CD4-positive, alpha-beta T cell treated with Interleukin-21 for 1 hour (primary cell): ENCODE measurements at places on chromosomes 7 and 10.

DNA sequence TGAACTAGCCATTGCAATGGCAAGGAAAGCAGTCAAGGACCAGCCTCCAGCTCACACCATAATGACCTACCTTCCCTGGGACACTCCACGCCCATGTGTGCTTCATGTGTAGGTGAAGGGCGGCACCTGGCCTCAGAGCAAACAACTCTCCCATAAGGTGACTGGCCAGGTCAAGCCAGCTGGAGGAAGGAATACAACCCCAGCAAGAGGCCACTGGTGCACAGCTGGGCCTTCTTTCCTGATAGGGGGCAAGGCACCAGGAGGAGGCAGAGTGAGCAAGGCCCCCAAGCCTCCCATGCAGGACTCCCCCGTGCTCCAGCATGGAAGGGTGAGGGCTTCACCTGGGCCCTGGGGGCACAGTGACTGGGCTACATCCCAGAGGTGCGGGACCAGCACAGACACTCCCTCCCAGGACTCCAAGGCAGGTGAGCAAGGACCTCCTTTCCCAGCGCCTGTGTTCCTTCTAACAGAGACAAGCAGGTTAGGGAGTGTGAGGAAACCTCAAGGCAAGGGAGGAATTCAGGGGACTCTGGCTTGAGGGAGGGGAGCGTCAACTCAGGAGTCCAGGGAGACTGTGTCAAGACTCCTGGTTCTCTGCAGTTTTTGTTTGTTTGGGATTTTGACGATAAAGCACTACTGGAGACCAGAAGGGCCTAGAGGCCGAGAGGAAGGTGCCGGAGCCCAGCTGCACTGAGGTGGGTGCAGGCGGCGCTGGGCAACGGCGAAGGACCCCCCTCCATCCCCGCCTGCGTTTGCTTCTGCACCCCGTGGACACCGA, 1.7 kb downstream of the PTPRN2 start:
- DNase-seq: no peak

DNA sequence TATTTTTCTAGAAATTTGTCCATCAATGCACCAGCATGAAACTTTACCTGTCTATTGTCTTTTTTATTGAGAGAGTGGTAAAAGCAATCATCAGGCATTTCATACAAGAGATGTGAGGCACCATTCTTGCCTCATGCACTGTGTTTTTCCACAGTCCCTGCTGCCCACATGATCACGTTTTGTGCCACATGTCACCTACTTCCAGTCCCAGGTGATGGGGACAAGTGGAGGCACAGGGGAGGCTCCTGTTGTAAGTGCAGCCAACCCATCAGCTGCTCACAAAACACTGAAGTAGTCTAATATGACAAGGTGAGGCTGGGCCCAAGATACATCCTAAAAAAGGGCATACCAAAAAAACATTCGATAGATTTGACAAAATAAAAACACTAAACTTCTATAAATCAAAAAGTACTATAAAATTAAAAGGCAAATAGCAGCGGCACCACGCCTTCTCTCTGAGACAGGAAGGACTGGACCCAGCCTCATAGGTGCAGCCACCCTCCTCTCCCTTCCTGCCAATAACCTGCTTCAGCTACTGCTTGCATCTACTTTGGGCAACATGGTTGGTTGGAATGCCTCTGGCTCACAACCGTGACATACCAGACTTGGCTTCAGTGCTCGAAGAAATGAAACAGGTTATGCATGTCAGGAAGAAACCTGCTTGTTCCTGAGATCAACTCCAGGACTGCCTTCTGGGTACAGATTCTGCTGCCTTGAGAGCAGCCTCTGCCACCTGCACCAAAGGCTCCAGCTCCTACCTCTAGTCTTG, 2.3 kb downstream of the ZC3HAV1L start:
- DNase-seq: no peak

DNA sequence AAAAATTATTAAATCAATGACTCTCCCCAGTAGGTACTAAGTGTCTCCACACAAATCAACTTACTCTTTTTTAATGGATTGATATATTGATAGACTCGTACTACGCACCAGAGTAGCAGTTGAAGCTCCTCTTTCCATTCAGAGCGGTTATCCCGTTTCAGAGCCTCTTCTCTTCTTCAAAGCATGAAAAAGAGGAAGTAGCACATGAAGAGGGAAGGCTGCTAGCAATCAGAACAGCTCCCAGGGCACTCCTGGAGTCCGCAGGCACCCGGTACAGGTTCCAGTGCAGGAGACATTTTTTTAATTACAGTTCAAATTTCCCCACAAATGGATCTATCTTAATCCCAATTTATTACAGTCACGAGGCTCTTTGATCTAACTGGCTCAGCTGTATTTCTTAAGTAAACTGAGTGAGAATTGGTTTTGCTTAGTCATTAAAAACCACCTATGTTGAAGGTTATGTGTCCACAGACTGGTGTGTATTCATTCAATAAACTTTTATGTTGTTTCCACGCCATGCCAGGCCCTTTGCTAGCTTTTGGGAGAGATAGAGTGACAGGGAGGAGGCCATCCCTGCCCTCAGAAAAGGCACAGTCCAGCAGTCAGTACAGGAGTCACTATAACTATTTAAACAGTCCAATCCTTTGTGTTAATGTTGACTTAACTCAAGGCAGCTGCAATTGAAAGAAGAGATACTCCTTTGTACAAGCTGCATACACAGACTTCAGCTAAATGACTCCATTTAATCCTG, 32.1 kb upstream of the CALN1 start:
- DNase-seq: no peak

- no peak for DNase-seq
Observed at GRCh38 chr10:70592186-70592735, 10.3 kb downstream of the PRF1 start.

DNA sequence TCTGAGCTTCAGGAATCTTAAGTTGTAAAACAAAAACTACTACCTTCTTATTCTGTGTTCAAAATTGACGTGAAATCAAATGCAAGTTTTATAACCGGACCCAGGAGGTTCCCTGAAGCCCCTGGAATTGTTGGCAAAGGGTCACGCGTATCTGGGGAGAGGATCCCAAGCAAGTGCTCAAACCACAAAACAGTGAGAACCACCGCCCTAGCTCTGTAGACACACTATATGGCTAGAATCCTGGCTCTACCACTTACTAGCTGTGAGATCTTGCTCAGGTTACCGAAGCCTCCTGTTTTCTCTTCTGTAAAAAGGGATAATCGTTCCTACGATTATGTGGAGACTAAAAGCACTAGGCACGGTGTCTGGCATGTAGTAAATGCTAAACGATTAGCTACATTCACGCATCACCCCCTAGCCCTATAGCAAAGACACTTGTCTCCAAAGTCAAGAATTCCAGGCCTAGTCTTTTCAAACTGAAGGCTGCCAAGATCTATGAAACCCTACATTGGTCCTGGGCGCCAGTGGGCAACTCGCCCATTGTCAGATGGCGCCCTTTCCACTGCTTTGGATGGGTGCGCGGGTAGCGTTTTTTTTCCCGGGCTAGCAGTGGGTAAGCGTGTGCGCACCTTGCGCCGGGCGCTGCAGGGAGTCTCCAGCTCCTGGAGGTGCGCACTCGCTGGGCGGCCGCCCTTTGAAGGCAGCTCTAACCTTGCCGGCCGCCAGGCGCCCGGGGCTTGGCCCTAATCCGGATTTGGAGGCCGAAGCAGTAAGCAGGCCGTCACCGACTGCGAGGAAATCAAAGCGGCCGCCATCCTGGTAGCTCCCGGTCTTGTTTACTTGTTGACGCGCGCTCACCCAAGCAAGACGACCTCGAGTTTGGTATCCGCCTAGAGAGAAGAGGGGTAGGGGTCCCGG, 11.6 kb upstream of the NKX2-3 start:
- DNase-seq: no peak

- DNase-seq: no peak
Observed at GRCh38 chr10:122859527-122859926, 13.9 kb upstream of the CUZD1 start.

GRCh38 chr10:110443239-110444003, 54.3 kb upstream of the DUSP5 start:
- no peak for DNase-seq

DNA sequence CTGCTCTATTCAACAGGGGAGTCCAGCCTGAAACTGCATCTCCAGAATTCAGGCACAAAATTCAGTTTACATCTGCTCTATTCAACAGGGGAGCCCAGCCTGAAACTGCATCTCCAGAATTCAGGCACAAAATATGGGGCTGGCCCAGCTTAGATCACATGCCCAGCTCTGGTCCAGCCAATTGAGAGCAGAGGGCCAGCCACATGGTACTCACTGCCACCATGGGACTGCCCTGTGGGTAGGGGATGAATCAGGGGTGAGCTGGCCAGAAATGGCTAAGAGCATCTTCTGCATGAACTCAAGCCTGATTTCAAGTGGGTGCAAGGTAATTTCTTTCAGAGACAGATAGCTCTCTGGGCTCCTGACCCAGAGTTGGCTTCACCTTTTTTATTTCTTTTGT, 156.6 kb upstream of the LYZL2 start:
- no peak for DNase-seq

- DNase-seq: no peak
Observed at GRCh38 chr7:139078911-139079310, 30.6 kb downstream of the ZC3HAV1 start.

DNA sequence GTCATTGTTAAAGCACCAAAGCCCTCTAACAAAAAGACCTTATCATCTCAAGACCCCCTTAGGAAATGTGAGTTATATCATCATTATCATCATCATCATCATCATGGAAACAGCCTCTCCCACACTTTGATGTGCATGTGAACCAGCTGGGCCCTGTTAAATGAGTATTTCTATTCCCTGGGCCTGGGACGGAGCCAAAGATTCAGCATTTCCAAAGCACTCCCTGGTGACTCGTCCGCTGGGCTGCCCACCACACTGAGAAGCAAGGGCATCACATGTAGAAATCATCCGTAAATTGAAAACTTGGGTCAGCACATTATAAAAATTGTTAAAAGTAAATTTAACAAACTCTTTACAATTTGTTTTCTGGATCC, 88.6 kb downstream of the PTPRN2 start:
- no peak for DNase-seq

- no peak for DNase-seq
Observed at GRCh38 chr7:1696671-1697498, 26.8 kb downstream of the ELFN1 start.

- no peak for DNase-seq
Observed at GRCh38 chr7:31096877-31097258, 44.8 kb downstream of the ADCYAP1R1 start.

GRCh38 chr7:139532636-139533155, 9.2 kb downstream of the CLEC2L start:
- no peak for DNase-seq

DNA sequence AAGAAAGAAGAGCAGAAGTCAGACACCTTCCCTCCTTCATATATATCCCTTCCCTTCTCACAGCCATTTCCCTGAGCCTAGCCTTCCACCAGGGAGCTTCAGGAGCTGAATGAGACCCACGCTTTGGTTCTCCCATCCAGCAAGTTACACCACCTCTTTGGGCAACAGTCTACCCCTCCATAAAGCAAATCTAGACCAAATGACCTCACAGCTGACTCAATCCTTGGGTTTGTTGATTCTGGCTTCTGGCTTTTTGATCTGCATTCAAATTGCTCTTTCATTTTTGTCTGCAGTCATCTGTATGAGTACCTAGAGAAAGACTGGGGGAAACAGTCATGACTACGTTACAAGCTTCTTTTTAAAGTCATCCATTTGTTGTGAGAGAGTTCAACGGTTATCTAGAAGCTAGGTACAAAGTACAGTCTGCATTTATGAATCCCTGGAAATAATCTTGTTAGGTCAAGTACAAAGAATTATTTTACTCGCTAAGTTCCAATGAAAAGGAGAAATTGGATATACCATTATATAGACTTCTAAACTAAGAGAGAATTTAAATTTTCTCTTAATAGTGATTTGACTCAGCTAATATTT, 86.3 kb downstream of the RAB11FIP2 start:
- no peak for DNase-seq

DNA sequence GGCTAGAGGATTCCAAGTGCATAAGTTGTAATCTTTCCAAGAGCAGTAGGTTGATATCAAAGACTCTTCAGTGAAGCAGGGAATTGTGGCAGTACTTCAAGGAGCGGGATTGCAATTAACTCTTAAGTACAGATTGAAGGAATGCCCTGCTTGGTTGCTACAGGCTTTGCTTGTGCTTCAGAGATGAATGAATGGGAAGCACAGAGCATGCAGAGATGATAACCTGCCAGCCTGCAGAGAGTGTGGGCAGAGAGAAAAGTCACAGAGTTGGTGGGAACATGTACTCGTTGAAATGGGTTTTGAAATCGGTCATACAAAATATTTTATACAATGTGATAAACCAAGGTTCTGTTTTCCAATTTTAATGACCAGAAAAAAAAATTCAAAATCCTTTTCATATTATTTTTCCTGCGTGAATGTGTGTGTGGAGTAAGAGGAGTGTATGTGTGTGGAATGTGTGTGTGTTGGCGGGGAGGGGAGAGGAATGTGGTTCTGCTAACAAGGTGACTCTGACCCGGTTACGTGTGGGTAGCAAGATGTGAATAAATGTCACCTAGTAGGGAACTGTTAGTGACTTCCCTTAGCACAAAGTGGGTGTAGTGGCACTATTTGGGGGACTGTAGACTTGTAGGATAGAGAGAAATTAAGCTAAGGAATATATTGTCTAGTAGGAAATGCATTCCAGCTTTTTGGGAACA, 697.8 kb downstream of the GATA3 start:
- no peak for DNase-seq

DNA sequence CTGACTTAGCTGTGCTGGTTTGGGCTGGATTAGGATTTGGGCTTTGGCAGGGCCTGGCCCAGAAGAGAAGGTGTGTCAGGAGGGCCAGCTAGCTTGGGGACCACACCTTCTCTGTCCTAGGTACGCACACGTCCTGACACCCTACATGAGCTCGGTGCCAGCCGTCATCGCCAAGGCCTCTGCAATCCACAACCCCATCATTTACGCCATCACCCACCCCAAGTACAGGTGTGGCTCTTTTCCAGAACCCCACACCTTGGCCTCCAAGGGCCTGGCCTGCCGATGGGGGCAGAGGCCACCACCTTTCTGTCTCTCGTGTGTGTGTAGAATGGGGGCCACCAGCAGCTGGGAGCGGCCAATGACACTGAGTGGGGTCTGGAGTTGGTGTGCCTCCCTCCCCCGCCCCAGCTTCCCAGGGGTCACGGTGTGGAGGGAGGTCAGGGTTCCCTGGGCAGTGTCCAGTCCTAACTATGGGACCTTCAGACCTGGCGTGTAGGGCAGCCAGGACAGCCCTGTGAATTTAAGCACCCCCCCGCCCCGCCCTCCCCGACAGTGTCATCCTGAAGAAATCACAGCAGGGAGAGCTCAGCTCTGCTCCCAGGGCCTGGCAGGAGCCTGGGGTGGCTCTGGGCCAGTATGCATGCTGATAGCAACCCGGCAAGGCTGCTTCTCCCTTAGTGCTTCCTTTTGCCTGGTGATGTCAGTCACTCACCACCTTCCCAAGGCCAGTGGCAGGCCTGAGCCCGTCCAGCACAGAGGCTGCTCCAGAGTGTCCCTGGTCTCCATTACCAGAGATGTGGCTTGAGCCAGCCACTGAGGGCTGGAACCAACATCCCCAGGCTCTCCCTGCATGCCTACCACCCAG, 6.9 kb upstream of the LDB3 start:
- DNase-seq: no peak

DNA sequence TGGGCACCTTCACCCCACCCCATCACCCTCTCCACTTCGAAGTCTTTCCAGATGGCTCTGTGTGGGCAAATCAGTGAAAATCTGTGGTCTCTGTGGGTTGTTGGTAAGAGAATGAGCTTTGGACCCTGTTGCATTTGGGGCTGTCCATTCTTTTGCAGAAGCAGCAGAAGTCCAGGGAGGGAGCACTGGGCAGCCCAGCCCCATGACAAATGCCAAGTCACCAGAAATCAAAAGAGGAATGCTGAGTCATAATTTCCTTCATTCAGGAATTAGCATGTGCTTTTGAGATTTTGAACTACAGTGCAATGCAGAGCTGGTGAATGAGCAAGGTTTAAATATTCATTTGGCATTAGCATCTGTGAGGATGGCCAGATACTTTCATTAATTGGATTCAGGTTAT, 556.2 kb downstream of the LRMDA start:
- DNase-seq: no peak
